ENCODE measurements at places on chromosomes 12 and 14. TPM values are rescaled to one million over a fixed set of nuclear protein-coding genes. Genes with fewer than 3 reads are reported as not detected.

DNA sequence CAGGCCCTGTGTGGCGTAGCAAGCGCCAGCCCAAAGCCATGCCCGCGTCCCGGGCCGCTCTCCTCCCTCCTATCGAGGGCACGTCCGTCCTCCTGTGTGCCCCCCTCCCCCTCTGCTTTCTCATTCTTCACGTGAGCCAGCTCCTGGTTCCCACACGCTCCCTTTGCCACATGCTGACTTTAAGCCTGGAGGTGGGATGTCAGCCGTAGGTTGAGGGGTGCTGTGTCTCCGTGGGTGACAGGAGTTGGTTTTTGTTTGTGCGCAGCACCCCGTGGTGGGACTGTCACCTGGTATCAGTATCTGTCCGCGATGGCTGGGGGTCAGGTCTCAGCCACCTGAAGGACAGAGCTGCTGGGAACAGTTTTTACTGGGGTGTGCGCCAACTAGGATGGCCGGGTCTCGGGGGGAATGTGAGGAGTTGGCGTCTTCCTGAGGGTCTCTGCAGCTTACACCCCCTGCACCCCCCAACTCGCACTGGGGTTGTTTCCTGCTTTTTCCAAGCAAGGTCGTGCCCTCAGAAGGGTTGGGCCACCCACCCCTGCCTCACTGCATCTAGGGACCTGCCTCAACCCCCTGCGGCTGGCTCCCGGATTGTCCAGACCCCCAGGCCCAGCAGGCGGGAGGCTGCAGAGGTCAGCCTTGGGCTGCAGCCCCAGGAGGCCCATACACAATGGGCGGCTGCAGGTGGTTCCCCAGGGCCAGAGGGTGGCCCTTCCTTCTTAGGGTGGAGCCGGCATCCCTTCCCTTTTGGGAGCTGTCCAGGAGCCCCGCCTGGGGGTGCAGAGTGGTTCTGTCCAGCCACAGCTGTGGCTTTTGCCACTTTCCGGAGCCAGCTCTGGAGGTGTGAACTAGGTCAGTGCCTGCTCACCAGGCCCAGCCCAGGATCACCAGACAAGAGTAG, 7.3 kb downstream of the ULK1 start:
- H3K36me3 ChIP-seq: peaks cover 28% of the 10 kb centered on the region
- peak overlapping the region; percentile 80 for H3K27ac ChIP-seq
- H3K4me3 ChIP-seq: peak overlapping the region; percentile 21
- H3K4me1 ChIP-seq: peaks cover 32% of the 10 kb centered on the region
- H3K27me3 ChIP-seq: no peaks in the 10 kb centered on the region
- DNase-seq: peak; percentile 72

GRCh38 chr12:66776974-66777373, 98.1 kb upstream of the GRIP1 start:
- H3K4me3 ChIP-seq: no peak overlapping the region
- no peaks in the 10 kb centered on the region for H3K36me3 ChIP-seq
- DNase-seq: no peak
- H3K27me3 ChIP-seq: peaks cover 6% of the 10 kb centered on the region
- H3K27ac ChIP-seq: no peak overlapping the region

Gene PKP2
- total RNA-seq: 405 TPM

Gene PIANP
- not detected for total RNA-seq

All from heart right ventricle (tissue), 16 donors.